ENCODE measurements at places on chromosomes 7 and 10.

- DNase-seq, result no peak
Observed at GRCh38 chr7:137609500-137609899, 237.3 kb downstream of the DGKI start.

GRCh38 chr10:3126741-3127346, 45.7 kb downstream of the PITRM1 start:
- no peak for DNase-seq

DNA sequence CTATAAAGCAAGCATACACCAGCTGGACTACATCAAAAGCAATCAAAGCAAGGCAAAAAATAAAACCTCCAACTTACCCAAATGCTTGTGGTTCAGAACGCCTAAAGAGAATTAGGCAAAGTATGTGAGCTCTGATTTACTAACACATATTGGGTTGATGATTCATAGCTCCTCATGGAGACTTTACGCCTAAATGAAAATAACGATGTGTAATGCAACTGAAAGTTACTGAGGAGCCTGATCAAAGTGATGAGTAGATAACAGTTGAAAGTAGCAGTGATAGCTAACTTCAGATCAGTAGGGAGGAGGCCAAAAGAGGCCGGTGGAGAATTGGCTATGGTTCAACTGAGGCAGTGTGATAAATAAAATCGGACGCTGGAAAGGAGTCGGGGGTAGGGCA, 85.0 kb downstream of the MPP7 start:
- no peak for DNase-seq

- DNase-seq, result no peak
Observed at GRCh38 chr7:50334341-50334994, 30.0 kb downstream of the IKZF1 start.

DNA sequence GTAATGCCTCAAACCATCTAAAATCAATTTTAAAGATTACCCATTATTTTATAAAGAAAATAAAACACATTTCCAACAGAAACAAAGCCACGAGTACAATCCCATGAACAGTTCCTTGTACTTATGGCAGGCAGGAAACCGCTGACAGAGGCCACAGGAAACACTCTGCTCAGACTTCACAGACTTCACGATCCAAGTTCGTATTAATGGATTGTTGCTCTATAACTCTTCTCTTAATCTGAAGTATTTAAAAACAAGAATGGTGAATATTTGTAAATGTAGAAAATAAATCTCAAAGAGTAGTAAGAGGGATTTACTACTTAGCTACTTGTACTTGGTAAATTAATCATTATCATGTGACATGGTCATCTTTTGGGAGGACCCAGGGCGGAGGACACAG, 78.3 kb downstream of the SNX10 start:
- DNase-seq, result peak; percentile 34

GRCh38 chr10:103232131-103232673, 13.5 kb upstream of the RPEL1 start:
- no peak for DNase-seq

- no peak for DNase-seq
Observed at GRCh38 chr10:90701428-90701827, 156.4 kb downstream of the HTR7 start.

GRCh38 chr7:155261031-155261985, 36.4 kb upstream of the INSIG1 start:
- DNase-seq, result no peak

DNA sequence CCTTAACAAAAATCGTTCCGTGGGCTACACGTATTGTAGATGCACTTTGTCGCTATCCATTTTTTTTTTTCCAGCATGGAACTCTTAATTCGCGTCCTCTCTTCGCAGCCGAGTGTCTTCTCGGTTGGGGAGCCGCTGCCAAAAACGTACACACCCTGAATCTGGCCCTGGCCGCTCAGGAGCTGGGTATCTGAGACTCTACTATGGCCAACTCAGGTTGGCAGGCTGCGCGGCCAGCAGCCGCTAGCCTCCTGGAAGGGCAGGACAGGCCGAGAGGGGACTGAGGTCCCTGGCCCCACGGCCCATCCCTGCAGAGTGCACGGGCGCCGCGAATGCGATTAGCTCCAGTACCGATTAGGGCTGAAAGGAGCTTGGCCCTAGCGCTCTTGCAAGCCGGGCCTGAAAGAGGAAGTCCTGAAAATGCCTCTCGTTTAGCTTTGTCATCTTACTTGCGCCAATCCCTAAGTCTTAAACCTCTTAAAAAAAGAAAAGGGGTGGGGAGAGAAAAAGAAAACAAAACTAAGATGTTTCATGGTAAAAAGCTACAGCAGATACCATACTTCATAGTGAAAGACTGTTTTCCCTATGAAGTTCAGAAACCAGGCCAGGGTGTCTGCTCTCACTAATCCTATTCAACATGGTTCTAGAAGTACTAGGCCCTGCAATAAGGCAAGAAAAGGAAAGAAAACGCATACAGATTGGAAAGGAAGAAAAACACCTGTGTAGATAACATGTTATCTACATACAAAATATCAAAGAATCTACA, 113.2 kb upstream of the RHEB start:
- no peak for DNase-seq

GRCh38 chr10:133257489-133258065, 19.1 kb downstream of the ADAM8 start:
- no peak for DNase-seq

- no peak for DNase-seq
Observed at GRCh38 chr10:80900661-80901060, 363.0 kb downstream of the SH2D4B start.

GRCh38 chr7:111763221-111763801, 201.0 kb upstream of the IMMP2L start:
- peak; percentile 66 for DNase-seq

GRCh38 chr7:130733931-130734814, at the start of gene KLF14:
Gene KLF14, minus strand, starts transcription at chr7:130734207. Its CDS starts 174 bp downstream, at chr7:130734033.
- no peak for DNase-seq

DNA sequence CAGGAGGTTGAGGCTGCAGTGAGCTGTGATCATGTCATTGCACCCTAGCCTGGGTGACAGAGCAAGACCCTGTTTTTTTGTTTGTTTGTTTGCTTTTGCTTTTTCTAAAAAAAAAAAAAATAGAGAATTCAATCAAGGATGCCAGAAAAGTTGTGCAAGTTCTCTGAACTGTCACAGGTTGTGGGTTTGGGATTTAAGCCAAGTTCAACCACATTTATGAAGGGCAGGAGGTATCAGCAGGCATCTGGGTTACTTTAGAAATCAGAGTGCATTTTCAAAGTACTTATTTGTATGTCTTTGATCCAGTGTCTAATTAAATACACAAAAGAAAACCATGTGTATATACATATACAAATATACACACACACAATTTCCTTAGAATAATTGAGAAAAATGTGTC, 151.2 kb upstream of the MINDY3 start:
- DNase-seq, result no peak

DNA sequence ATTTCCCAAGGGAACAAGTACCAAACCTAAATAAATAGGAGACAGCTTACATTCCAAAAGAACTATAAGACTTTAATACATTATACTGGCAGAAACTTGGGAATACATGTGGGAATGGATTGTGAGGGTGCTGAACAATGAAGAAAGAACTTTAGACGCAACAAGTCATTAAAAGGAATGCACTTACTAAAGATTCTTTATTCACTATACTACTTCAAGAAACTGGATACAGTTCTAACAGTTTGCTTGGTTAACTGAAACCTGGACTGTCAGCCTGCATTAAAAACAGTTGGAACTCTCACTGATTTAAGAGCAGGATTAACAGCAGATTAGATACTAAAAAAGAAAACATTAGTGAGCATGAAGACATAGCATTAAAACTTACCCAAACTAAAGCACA, 12.0 kb downstream of the CACUL1 start:
- peak; percentile 47 for DNase-seq

DNA sequence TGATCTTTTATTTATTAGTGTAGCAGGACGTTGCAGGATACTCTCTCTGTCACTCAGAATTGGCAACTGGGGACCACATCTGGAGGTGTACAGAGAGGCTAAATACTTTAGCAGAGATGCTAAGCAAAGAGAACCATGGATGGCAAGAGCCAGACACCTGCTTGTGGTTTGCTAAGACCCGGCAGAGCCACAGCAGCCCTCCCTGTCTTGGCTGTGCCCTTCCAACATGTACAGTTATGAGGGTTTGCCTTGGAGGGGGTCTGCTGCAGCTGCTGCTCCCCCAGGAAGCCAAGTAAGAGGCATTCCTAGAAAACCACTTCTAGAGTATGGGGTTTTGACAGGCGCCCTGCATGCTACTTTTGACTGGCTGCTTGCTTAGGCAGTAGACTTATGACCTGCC, 5.1 kb downstream of the NPVF start:
- DNase-seq, result no peak

GRCh38 chr7:14960721-14961120, 58.2 kb upstream of the DGKB start:
- no peak for DNase-seq

GRCh38 chr7:46943996-46944395, 637.9 kb downstream of the TNS3 start:
- DNase-seq, result no peak

- DNase-seq, result no peak
Observed at GRCh38 chr7:135207406-135208101, 3.8 kb downstream of the WDR91 start.

DNA sequence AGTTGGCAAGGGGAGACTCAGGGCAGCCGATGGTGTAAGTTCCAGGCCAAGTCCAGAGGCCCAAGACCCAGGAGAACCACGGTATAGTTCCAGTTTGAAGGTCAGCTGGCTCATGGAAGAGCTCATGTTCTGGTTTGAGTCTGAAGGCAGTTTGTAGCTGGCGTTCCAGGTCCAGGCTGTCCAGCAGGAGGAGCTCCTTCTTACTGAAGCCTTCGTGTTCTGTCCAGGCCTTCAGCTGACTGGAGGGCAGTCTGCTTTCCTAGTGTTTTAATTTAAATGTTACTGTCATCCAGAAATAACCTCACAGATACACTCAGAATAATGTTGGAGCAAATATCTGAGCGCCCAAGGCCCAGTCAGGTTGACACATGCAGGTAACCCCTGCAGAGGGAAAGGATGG, 4.2 kb downstream of the SUN1 start:
- DNase-seq, result no peak

- no peak for DNase-seq
Observed at GRCh38 chr7:135186841-135187253, 16.3 kb upstream of the CYREN start.

DNA sequence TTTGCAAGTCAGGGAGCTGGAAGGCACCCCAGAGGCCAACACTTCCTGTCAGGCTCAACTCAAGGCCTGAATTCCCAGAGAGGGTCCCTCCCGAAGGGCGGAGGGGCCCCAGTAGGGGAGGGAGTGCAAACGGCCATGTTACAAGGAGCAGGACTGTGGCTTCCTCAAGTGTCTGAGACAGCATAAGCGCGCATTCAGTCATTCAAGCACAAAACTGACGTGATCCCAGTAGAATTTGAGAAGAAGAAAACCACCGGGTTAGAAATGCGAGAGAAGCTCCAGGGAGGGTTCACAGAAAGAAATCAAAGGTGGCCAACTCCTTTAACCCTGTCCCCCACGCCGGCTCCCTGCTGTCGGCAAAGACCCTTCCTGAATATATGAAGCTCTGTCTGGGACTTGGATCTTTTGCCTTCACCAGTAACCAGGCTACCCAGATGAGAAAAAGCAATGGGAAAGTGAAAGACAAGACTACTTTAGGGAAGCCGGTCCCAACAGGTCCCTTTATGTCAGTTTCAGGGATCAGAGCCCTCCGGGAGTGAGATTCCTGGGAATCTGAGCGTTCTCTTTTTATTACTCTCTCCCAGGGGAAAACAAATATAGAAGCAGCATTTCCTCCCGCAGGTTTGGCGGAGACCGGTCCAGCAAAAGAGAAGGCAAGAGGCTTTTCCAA, 1.3 kb downstream of the AFAP1L2 start:
- DNase-seq, result no peak

GRCh38 chr7:46630031-46630430, 709.0 kb upstream of the IGFBP3 start:
- no peak for DNase-seq

- DNase-seq, result no peak
Observed at GRCh38 chr10:93166134-93166533, 92.4 kb downstream of the CYP26A1 start.

DNA sequence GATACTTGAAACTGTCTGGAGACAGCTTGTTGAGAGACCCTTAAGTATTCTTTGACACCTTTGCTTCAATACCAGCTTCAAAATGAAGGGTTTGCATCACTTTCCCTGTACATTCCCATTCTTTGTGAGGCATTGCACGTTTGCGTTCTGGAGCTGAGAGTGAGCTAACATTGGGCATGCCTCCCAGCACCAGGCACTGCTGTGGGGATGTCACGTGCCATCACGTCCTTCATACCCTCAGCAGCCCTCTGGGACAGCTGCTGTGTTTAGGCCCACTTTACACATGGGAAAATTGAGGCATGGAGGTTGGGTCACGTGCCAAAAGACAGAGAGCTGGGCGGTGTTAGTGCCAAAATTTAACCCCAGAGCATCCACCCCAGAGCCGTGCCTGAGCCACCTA, 66.2 kb upstream of the INSYN2A start:
- no peak for DNase-seq

DNA sequence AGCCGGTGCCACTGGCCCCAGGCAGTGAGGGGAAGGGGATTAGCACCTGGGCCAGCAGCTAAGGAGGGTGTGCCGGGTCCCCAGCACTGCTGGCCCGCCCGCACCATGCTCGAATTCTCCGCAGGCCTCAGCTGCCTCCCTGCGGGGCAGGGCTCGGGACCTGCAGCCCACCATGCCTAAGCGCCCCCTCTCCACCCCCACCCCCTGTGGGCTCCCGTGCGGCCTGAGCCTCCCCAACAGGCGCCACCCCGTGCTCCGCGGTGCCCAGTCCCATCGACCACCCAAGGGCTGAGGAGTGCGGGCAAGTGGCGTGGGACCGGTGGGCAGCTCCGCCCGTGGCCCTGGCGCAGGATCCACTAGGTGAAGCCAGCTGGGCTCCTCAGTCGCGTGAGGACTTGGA, 144.8 kb upstream of the CDCA7L start:
- no peak for DNase-seq

GRCh38 chr10:6891924-6892323, 311.8 kb upstream of the PRKCQ start:
- no peak for DNase-seq

GRCh38 chr7:112726076-112726475, 64.1 kb downstream of the TMEM168 start:
- no peak for DNase-seq

DNA sequence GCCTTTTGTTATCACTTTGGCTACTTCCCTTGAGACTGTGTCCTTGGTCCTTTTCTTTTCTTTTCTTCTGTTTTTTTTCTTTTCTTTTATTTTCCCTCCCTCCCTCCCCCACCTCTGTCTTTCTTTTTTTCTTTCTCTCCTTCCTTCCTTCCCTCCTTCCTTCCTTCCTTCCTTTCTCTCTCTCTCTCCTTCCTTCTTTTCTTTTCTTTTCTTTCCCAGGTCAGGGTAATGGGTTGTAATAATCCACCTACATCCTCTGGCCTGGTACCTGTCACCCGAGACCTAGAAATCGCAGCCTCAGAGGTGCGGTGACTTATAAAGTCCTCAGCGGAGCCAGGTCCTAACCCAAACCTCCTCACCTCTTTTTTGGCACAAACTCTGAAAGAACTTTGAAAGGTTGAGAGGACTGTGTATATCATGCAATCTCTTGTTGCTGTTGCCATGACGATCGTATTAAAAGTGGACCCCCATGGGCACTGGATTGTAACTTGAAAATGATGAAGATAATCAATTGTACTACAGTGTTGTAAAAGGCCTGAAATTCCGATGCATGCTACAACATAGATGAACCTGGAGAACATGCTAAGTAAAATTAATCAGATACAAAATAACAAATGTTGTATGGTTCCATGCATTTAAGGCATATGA, 140.7 kb upstream of the AGK start:
- no peak for DNase-seq

Measured in COLO829 (cell line).